ENCODE measurements at places on chromosomes 5 and 9. TPM values are rescaled to one million over a fixed set of nuclear protein-coding genes. Genes with fewer than 3 reads are reported as not detected.

Gene F2RL2
- not detected for total RNA-seq

Gene CDC23
- 48.7 TPM for total RNA-seq

Gene CHSY3
- not detected for total RNA-seq

DNA sequence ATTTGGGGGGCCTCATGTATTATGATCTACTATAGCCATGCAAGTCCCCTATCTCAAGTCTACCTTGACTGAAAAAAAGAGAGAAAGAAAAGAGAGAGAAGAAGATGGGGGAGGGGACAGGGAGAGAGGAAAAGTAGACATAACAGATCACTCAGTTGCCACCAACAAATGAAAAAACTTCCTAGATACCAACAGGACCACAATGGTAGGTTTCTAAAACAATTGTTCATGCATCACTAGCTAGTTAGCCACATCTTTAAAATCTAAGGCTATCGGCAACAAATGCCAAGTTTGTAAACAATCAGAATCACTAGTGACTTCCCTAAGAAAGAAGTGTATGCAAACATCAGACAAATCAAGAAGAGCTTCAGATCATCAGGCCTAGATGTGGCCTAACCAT is 328.2 kb downstream of the BNC2 start:
- no peaks in the 10 kb centered on the region for H3K36me3 ChIP-seq
- no peaks in the 10 kb centered on the region for H3K27me3 ChIP-seq

DNA sequence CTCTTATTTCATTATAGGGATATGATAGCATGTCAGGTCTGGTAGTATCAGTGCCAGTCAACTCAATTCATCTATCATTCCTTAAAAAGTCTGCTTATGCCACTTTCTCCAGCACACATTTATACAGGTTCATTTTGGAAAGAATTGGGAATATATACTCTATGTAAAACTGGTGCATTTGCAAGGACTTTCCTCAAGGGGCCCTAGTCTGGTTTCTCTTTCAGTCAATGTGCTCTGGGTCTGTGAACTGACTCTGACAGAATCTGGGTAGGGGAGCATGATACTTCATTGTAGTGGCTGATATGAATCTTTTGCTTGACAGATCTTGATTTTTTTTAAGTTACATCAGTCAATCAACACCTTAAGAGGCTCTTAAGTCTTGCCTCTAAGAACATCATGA is 313.9 kb downstream of the HTR1A start:
- no peaks in the 10 kb centered on the region for H3K27me3 ChIP-seq
- no peak for DNase-seq
- H3K4me1 ChIP-seq, result no peaks in the 10 kb centered on the region

DNA sequence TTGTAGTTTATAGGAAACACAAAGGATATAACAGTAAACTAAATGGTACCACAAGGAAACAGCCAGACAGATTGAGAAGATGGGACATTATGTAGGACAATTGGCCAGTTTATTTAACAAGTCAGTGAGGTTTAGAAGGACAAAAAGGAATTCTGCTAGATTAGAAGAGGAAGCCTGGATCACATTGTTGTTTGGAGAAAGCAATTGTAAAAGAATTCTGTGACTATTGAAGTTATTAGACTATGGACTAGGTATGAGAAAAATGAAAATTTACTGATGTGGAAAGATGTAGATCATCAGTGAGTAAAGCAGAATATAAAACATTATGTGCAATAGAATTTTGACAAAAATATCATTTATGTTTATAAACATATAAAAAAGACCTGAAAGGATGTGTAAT is 97.1 kb downstream of the CFAP95 start:
- DNase-seq, result no peak
- no peaks in the 10 kb centered on the region for H3K4me1 ChIP-seq
- no peaks in the 10 kb centered on the region for H3K36me3 ChIP-seq
- H3K4me3 ChIP-seq, result no peak overlapping the region
